Stimulated activated naive CD4-positive, alpha-beta T cell (primary cell): ENCODE measurements at places on chromosomes 3 and 15.

DNA sequence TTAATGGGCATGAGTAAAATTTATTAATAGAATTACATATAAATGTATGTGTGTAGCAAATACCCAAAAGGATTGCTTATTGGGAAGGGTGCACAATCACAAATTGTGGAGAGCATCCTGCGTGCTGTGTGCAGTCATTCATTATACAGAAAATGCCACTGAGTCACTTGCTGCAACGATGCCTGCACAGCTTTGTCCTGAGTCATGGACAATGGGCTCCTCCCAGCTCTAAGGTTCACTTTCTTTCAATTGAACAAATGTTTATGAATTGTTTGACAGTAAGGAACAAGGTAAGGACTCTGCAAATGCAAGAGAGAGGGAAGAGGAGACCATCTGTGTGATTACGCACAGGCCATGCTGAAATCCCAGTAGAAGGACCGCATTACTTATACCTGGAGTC, 18.7 kb downstream of the CFAP161 start:
- DNase-seq = no peak

GRCh38 chr3:192726385-192726784, 956 bp downstream of the FGF12 start:
- DNase-seq = no peak

DNA sequence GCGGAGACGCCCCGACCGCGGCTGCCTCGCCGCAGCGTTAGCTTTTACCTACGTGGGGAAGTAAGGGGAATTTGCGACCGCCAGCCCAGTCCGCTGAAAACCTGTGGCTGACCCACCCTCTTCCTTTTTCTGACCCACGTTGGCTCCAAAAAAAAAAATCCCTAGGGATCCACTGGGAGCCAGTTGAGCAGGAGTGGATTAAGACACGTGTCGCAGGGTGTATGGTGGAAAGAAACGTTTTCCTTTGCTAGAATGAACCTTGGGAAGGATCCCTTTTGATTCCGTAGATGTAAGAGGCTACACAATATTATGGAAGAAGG, 575 bp upstream of the PCYT1A start:
- peak; percentile 20 for DNase-seq

GRCh38 chr3:170346481-170347392, 10.8 kb upstream of the SKIL start:
- DNase-seq = no peak

DNA sequence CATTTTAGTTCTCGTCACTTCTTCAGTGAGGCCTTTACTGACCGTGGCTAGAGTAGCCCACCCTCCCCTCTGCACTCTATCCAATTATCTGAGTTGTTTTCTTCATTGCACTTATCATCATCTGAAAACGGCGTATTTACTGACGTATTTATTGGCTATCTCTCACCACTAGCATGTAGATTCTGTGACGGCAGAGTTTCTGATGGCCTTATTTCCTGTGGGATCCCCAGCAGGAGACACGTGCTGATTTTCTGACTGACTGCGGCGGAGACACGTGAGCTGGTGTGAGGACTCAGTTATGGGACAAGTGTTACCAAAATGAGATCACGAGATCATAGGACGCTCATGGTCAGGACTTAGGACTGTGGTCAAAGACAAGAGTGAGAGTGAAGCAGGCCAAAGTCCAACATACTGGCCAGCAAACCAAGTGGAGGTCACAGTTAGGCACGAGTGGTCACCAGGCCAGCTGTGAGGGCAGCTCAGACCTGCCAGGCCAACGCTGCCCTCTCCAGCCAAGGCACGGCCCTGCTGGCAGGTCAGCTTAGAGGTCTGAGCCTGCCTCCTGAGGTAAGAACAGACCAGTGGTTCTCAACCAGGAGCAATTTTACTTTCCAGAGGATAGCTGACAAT, 50.6 kb upstream of the BNIP2 start:
- DNase-seq = no peak

- DNase-seq = no peak
Observed at GRCh38 chr3:25150199-25150598, 277.9 kb upstream of the RARB start.

DNA sequence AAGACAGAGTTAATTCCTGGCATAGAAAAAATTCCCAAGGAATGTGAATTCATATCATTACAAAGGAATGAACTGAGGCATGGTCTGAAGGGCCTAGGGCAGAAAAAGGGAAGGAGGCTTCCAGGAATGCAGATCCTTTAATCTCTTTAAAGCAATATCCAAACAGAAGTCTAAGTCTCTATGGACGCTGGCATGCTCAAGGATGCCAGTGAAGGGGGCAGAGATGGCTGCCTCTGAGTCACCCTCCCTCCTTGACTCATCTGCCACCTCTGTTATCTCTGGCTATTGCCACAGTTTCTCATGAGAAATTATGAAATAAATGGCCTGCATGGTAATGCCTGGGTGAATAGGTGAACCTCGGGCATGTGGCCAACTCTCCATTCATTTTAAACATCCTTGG, 96.3 kb upstream of the BCL6 start:
- DNase-seq = no peak

GRCh38 chr3:164306042-164306441, 772.3 kb downstream of the SI start:
- no peak for DNase-seq

DNA sequence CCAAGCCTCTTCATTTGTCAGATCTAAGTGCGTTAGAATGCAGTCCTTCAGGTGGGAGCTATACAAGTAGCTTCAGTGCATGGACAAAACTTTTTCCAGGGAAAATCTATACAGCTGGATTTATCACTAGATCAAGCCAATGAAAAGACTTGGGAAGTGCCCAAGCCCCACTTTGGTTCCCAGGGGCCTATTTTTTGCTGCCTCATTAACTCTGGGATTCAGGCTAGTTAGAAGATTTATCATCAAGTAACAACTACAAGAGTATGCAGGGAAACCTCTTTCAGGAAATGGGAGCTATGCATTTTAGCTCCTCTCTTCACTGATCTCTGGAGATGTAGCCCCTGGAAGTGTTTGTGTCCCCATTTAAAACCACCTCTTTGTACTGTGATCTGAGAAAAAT, 908.8 kb downstream of the SQOR start:
- DNase-seq = no peak

- DNase-seq = no peak
Observed at GRCh38 chr15:64687688-64688087, 87.7 kb downstream of the RBPMS2 start.

GRCh38 chr3:5096336-5097008, 25.6 kb upstream of the ARL8B start:
- no peak for DNase-seq

- DNase-seq = no peak
Observed at GRCh38 chr3:182241766-182242488, 530.2 kb downstream of the SOX2 start.

DNA sequence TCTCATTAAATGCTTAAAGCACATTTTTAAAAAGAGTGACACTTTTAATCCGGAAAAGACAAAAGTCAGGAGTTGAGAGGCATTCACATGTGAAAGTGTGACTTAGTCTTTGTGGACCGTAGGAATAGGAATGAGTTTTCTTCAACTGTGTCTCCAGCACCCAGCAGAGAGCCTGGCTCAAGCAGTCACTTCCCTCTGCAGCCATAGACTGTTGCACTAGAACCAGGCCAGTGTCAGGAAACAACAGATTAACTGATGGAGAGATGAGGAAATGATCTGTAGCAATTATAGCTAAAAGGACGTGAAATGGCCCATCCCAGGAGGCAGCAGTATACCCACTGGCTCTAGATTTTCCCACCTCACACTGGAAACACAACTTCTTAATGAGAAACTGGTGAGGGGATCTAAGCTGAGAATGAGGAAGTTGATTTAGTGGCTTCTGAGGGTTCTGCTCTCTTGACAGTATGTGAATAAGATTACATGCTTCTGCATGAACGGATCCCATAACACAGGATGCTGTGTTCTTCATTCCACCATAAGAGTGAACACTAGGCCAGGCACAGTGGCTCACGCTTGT, 19.8 kb downstream of the CFAP92 start:
- no peak for DNase-seq
